ENCODE measurements at places on chromosomes 16 and 17.

GRCh38 chr17:12627177-12627629 lies 38.5 kb upstream of the MYOCD start:
- DNase-seq, result no peak

DNA sequence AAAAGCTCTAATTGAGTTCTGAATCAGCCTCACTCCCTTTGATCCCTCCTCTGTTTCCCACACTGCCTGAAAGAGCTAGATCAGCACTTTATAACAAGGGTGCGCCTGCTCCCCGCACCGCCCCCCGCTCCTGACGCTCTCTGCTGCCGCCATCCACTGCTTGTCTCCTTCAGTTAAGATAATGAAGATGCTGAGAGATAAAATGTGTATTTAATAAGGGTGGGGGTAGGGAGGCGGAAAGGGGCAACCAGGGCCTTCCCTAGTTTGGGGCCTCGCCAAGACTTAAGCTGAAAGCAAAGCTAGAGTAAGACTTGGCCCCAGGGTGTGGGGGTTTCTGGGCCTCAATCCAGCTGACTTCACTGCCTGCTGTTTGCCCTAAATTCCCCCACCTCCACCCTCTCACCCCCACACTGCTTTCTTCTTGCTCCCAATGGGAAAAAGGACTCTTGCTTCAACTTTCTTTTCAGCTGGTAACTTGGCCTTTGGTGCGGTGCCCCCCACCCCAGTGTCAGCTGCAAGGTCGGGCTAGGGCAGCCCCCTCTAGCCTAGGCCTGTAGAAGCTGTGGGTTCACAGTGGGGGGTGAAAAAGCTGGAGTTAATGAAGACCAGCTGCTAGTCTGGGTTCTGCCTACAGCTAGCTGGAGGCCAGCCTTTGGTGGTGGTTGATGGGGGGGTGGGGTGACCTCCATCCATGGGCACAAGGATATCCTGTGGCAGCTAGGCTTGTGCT lies 1.8 kb upstream of the RARA start:
- no peak for DNase-seq

- no peak for DNase-seq
These were observed 1.2 kb downstream of the NEUROD2 start for GRCh38 chr17:39606434-39607056.

GRCh38 chr17:66850692-66851091 lies 15.8 kb downstream of the CACNG5 start:
- no peak for DNase-seq

- no peak for DNase-seq
These were observed 21.5 kb downstream of the IFT140 start for GRCh38 chr16:1590366-1590765.

GRCh38 chr17:39935909-39936308 lies 8.4 kb downstream of the LRRC3C start:
- no peak for DNase-seq

DNA sequence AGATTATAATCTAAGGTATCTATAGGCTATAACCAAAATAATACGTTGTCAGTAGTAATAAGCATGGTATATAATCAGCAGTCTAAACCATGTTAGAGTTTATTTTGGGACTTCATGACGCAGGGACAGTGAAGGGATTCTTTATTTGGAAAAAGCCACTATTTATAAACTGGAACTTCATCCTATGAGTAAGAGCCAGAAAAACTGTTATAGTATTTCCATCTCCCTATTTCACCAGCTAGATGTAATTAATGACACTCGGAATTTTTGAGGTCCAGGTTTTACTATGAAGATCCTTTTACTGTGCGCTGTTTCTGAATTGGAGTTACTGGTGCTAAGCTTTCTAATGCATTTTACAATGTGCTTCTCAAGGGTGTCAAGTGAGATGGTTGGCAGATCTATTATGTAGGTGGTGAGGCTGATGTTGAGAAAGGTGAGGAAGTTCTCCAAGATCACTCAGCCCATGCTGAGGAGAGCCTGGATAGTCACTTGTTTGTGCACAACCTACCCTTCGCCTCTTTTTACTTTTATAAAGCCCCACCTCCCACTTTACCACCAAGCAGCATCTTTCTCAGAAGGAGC lies 149.3 kb downstream of the MSI2 start:
- no peak for DNase-seq

GRCh38 chr16:66382966-66383299 lies 16.4 kb downstream of the CDH5 start:
- DNase-seq, result no peak

DNA sequence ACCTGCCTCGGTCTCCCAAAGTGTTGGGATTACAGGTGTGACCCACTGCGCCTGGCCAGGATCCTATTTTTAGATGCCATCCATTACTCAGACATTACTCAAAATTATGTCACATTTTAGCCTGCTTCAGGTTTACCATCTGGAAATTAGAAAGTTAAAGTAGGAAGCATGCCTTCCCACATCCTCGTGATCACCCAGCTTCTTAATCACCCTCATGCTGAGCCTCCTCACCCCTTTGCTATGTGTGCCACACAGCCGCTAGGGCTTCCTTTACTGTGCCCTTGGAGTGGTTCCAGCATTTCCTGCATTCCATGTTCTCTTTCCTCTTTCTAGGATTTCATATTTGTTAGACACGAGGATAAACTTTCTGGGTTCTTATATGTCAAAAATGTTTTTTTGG lies 9.3 kb downstream of the ADORA2B start:
- no peak for DNase-seq

DNA sequence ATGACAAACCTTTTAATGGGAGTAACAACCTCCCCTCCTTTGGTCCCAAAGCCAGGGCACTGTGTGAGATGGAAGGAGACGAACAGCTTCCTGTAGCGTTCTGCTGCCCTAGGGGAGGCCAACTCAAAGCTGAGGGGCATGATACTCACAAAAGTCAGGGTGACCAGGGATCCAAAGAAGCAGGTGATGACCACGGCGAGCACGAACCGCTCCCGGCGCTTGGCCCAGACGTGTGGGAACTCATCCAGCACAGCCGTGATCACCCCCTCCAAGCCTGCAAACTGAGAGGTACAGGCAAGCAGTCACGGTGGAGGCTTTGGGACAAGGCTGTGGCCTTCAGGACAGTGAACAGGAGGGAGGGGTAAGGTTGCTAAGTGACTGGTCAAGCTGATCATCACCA lies 25.1 kb downstream of the SLC6A4 start:
- DNase-seq, result no peak

DNA sequence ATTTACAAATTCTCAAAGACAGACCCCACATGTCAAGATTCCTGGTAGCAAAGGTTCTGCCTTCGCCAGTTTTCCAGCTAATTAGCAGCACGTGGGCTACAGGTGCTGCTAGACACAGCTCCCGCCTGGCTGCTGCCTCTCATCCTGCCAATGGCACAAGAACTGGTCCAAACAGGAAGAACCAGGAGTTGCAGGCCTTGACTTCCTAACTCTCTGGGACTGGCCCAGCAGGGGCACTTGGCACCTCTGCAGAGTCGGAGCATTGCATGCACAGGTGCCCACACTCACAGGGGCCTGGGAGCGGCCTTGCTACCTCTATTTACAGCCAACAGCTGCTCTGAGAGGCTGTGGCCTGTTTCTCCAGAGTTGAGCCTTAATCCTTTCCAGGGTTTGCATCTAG lies 39.6 kb downstream of the TK2 start:
- no peak for DNase-seq

GRCh38 chr17:77728474-77728795 lies 230.1 kb upstream of the TNRC6C start:
- no peak for DNase-seq

DNA sequence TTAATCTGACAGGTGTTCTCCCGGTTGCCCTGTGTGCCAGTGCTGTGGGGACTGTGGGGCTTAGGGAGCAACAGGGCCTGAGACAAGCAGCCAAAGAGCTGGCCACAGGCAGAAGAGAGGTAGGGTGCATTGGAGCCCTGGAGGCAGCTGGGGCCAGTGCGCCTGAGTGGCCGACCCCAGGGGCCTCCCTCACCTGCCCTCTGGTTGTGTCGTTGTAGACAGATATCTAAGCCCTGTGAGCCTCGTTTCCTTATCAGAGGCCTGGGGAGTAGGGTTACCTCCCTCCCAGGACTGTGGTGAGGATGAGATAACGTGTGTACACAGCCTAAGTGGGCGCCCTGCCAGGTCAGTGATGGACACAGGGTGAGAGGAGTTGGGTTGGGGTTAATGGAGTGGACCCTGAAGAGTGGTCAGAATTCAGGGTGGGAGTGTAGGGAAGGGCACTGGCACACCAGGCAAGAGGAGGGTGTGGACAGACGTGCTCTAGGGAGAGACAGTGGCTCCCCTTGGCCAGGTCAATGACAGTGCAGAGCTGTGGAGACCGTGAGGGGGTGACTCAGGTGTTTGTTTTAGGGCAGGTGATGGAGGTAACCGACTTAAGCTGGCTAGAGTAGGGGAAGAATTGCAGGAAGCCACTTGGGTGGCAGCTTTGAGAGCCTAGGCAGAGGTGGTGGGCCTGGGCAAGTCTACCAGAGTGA lies 3.4 kb downstream of the NARF start:
- no peak for DNase-seq

DNA sequence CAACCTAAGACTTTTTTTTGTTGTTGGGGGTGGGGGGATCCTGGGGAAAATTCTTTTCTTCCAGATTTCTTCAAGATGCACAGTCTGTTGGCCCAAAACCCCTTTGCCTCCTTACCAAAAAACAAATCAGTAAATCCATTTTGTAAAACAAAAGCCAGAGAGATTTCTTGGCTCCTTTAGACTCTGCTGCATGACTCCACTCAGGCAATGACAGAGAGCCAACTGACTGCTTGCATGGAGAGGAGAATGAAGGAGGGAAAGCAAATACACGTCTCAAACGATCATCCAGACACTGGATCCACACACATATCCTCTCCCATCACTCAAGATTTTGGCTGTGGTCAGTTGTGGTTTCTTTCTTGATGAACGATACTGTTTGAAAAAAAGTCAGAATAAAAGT lies 13.8 kb downstream of the COPRS start:
- no peak for DNase-seq

GRCh38 chr16:72044825-72045359 lies 9.4 kb upstream of the HP start:
- no peak for DNase-seq

DNA sequence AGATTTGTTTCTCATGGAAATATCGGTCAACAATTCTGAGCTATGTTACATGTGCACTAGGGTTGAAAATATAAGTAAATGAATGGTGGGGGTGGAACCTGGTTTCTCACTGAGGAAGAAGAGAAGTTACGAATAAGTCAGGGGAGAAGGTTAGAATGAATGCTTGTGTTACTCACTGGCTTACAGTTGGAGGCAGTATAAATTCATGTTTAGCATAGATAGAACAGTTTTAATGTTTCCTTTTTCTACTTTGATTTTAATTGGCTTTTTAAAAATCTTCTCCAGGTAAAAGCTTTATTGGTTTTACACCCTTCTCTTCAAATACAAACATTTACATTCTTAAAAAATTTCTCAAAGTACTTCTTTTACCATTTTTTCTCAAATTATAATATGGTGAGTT lies 1113.7 kb downstream of the CDH11 start:
- no peak for DNase-seq

DNA sequence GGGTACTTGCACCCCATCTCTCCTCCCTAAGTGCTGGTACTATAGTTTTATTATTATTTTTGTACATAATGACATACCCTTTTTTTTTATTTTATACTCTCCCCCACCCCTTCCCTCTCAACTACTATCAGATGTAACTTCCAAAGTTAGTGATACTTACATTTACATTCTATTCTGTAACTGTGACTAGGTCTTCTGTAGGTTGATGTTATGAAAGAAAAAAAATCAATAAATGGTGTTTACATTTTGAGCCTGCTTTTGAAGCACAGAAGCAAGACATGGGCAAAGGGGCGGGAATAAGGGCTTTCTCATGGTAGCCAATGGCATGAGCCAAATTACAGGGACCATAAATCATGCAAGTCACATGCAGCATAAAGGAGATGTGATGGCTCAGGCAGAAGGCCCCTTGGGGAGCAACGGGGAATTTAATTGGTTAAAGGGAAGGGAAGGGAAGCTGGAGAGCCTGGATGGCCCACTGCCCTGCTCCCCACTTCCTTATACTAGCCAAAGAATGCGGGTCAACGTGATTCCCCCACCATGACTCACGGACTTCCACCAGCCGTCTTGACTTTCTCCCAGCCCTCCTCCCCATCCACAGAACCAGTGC lies 2.4 kb upstream of the ACSF2 start:
- DNase-seq, result no peak

GRCh38 chr16:67506468-67506867 lies 22.2 kb upstream of the RIPOR1 start:
- no peak for DNase-seq

DNA sequence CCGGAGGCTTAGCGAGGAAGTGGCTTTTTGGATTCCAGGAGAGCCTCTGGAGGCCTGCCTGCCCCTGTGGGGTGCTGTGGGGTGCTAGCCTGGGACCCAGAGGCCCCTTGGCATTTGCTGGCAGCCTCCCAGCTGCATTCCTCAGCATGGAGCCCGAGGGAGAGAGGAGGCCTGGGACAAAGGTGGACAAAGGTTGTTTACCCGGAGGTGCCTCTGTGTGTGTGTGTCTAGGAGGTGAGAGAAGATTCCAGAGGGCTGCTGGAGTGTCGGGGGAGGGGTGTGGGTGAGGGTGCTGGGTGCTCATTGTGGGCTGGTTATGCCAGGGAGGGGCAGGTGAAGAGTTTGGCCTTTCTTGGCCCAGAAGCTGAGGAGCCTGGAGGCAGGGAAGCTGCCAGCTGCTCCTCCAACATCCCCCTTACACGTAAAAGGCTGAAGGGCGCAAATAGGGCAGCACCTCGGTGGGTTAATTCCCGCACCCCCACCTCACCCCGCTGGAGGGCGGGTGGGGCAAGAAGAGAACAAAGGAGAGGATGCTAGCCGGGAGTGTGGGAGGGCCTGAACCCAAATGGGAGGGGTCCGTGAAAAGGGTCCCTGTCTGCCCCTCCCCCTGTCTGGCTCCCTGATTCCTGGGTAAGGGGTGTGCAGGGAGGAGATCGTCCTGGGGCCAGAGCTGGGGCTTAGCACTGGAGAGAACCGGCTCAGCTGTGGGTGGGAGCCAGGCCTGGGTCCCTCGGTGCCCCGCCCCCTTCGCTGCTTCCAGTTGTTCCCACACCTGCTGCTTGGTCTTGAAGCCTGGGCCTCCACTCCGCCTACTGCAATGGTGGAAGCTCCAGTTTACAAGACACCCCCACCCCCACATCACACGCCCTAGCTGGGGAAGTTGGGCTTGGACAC lies 9.9 kb downstream of the HEXIM2 start:
- no peak for DNase-seq

- no peak for DNase-seq
These were observed 3.8 kb downstream of the SLC46A1 start for GRCh38 chr17:28402224-28402630.

GRCh38 chr16:89563639-89564392 lies 3.3 kb downstream of the RPL13 start:
- no peak for DNase-seq

- DNase-seq, result no peak
These were observed 21.4 kb downstream of the DEXI start for GRCh38 chr16:10920726-10921427.

DNA sequence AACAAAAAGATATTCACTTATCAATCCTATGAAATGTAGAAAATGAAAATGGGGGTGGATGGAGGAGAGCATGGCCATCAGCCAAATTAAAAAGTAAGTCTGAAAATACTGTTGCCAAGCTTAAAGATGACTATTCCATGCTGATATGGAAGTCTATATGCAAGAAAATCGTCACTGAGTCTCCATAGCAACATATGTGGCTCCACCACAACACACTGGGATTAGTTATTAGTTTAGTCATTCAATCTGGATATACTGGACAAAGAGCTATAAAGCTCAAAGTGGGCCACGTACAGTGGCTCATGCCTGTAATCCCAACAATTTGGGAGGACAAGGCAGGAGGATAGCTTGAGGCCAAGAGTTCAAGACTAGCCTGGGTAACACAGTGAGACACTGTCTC lies 24.7 kb upstream of the PSMD7 start:
- no peak for DNase-seq

- DNase-seq, result no peak
These were observed 1.1 kb upstream of the USP32 start for GRCh38 chr17:60392845-60393702.
